ENCODE measurements at places on chromosomes 3 and 15. TPM values are rescaled to one million over a fixed set of nuclear protein-coding genes. Genes with fewer than 3 reads are reported as not detected.

GRCh38 chr3:169337500-169338078, 325.9 kb downstream of the MECOM start:
- DNase-seq: no peak

GRCh38 chr3:126551121-126551838, 7.5 kb downstream of the C3orf22 start:
- peak; percentile 13 for DNase-seq

DNA sequence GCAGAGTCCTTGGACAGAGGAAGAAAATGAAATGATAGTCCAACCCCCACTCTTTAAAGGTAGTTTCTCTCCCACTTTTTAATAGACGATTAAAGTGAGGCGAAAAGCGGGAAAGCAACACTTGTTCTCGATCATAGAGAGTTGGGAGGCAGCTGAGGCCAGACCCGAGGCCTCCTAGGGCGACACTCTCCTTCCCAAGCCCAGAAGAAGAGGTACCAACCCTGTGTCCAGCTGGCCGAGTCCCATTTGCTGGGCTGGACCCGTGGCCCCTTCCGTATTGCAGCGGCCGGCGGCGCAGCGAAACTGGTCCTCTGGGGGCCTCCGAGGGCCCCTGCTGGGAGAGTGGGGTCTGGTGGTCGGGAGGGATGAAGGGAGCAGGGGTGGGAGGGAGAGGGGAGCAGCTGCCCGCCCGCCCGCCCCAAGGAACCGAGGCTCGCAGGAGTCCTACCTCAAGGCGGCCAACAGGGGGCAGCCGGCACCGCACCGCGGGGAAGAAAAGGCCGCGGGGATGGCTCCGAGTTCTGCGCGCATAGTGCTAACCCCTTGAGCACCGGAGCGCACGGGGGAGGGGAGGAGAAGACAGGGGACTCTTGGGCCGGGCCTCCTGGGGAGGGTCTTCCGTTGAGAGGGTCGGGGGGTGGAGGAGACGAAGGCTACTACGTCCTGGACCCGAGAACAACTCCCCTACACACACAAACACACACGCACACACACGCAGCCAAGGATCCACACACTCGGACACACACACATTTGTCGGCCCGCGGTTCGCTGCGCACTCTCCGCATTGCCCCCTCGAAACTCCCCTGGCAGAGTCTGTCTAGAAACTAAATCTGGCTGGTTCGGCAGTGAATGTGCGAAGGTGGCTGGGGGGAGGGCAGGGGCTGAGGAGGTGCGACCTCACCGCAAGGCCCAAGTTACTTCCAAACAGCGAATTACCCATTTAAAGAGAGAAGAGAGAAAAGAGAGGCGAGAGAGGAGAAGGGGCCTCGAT, 2.0 kb downstream of the WNT5A start:
- DNase-seq: peak; percentile 53

GRCh38 chr15:33608714-33609113, 297.9 kb downstream of the RYR3 start:
- DNase-seq: no peak

DNA sequence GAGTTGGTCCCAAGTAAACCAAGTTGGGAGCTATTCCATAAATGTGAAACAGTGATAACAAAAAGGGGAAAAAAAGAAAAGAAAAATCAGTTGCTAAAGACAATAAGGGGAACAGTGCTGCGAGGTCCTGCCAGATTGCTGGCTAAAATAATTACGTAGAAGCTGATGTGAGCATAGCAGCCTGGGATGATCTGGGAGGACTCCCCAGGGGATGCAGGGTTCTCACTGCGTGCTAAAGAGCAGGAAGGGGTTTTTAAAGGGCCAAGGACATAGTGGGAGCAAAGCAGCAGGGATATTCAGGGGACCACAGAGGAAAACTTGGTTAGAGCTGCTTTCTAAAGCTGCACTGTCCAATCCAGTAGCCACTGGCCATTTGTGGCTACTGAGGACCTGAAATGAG, 133.0 kb upstream of the UMPS start:
- DNase-seq: no peak

HIGD2B gene
- total RNA-seq: not detected

SH3BP5 gene
- 12.6 TPM for total RNA-seq

GRCh38 chr3:129944709-129945108, 29.8 kb upstream of the TRH start:
- DNase-seq: no peak

ITGA11 gene
- 0.18 TPM for total RNA-seq

GRCh38 chr15:99716540-99717095, 16.6 kb downstream of the LYSMD4 start:
- DNase-seq: no peak

CHRM5 gene
- total RNA-seq: not detected

- DNase-seq: no peak
Observed at GRCh38 chr3:181278468-181279238, 289.1 kb upstream of the DNAJC19 start.

GRCh38 chr3:12177126-12177525, 18.4 kb upstream of the TIMP4 start:
- no peak for DNase-seq

STRA6 gene
- not detected for total RNA-seq

DNA sequence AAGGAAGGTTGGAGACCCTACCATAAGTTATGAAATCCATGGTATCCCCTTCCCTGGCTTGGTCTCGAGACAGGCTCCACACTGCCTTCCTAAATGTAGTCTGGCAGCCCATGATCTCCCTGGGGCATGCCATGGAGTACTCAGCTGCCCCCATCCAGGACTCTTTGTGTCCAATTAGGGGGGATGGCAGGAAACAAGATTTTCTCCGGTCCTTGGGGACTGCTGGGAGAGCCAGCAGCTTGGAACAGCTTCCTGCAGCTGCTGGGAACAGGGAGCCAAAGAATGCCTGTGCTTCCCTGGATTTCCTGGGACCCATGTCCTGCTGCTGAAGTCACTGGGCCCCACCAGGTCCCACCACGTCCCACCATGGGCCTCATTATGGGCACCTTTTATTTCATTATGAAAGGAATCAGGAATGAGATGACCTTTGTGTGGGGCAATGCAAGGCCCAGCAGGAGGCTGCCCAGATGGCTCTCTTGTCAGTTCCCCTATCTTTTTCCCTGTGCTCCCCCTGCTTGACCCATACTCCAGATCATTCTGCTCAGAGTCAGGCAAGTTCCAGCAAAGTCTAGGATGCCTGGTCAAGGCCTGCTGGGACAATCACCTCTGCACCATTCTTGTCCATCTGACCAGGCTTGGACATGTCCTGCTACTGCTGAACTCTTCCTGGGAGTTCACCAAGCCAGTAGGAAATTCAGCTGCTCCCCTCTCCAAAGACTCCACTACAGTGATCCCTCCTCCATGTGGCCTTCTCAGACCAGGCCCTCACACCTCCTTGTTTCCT, 15.0 kb upstream of the DAG1 start:
- DNase-seq: no peak

DNA sequence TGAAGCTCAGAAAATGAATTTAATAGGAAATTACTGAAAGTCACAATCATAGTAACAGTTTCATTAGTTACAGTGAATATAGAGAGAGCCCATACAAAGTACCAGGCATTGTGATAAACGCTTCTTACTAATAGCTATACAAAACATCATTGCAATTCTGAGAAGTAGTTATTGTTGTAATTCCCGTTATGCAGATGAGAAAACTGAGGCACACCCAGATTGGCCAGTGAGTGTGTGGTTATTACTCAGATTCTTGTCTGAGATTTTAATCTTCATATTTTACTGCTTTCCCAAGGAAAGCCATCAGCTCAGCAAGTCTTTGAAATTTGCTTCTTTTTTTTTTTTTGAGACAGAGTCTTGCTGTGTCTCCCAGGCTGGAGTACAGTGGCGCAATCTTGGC, 14.3 kb downstream of the FLNB start:
- DNase-seq: no peak

DNA sequence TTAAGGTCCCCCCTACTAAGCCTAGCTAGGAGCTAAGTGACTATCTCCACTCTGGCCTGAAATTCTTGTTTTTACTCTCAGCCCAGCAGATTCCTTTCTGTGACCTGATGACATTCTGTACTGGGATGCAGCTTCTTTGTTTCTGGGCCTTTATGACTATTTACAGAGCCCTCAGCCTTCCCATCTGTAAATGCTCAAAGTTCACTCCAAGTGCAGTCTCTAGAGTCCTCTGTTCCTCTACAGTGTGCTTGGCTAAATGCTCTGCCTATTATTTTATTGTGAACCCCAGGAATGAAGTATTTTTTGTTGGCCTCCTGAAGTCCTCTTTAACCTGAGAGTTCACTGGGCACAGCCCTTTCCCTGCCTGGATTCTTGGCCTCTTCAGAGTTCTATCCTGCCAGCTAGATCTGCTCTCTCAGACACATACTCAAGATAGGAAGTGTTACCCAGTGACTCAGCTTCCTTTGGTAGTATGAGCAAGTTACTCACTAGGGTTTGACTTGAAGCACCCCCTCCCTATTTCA, 278.1 kb upstream of the P2RY1 start:
- DNase-seq: no peak

KCNMB2 gene
- not detected for total RNA-seq

DNA sequence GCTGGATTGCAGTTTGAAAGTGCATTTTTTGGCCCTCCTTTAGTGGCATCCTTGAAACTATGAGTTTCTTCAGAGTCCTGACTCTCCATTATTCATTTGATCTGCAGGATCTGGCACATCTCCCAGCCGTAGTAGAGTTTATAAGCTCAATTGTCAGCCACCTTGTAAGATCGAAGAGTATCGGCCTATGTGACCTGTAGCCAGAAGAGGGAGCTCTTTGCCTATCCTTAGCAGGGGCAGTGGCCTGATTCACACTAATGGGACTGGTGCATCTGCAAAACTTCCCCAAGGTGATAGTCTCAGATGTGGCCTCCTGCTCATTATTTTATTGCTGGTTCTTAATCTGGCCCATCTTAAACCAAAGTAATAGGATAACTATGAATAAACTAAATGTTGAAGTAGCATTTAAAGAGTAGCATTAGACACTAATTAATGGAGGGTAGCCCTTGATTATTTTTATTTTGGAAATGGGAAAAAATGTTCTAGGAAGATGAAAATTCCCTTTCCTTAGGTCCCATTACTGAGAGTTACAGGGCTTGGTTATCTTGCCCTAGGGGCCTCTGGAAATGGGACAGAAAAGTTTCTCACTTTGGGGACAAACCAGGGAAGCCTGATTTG, 21.2 kb downstream of the GCSAM start:
- peak; percentile 73 for DNase-seq

DNA sequence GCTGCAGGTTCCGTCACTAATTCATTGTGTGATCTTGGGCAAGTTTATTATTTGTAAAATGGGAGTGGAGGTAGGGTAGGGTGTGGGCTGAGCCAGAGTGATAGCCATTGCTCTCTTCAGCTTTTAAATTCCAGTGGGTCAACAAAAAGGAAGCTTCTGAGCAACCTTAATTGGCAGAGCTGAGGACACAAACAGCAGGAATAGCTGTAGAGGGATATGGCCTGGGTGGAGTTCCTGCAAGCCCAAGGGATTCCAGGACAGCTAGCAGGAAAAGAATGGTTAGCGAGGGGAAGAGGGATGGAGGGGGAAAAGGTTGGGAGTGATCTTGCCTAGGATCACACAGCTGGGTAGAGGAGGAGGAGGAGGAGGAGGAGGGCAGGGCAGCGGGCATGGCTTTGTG, 11.4 kb downstream of the CCK start:
- no peak for DNase-seq

DNA sequence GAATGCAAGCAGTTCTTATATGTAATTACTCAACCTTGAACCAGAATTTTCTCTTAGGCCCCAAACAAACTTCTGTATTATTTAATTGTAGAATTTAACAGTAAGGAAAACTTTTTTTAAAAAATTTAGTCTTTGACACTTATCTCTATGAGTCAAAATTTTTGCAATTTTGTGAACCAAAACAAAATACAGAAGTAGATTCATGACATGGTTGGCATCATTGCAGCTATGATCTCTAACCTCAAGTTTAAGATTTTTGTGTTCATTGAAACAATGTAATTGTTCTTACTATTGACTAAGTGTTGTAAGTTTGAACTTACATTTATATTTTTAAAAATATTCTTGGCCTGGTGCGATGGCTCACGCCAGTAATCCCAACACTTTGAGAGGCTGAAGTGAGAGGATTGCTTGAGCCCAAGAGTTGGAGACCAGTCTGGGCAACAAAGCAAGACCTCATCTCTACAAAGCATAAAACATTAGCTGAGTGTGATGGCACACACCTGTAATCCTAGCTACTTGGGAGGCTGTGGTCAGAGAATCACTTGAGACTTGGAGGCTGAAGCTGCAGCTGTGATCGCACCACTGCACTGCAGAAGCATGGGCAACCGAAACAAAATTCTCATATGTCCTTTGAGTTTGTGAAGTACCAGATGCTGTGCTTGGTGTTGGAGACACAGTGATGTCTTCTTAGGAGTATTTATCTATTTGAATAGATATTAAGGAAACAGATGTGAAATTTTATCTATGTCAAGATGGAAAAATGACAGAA, 39.7 kb downstream of the STT3B start:
- no peak for DNase-seq

CRABP1 gene
- total RNA-seq: not detected

RTP3 gene
- total RNA-seq: not detected

- peak; percentile 27 for DNase-seq
Observed at GRCh38 chr3:119352863-119353527, 58.8 kb downstream of the ARHGAP31 start.

DNA sequence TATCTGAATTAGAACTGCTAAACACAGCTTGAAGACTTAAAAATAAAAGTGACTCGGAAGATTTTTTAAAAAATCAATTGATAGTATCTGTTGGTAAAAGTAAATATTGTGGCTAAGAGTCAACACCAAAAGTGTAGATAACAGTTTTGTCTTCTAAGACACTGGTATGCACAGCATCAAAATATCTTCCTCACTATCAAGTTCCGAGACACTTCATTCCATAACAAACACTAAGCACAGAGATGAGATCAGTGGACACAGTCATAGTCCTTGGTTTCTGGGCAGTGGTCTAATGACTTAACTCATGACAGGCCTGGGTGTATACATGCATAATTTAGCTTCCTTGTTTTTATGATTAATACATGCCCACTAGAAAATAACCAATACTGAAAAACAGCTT, 63.2 kb downstream of the PXYLP1 start:
- no peak for DNase-seq

C3orf85 gene
- total RNA-seq: not detected

RYR3 gene
- total RNA-seq: not detected

TAGLN3 gene
- total RNA-seq: not detected

DNA sequence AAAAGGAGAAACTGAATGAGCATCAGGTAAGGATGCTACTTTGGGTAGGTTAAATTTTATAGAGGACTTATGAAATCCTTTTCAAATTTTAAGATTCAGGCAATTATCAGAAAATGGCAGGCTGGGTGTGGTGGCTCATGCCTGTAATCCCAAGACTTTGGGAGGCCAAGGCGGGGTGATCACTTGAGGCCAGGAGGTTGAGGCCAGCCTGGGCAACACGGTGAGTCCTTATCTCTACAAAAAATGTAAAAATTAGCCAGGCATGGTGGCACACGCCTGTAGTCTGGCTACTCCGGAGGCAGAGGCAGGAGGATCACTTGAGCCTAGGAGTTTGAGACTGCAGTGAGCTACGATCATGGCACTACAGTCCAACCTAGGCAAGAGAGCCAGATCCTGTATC, 23.1 kb downstream of the DCUN1D1 start:
- no peak for DNase-seq

Data from activated CD8-positive, alpha-beta T cell treated with anti-CD3 and anti-CD28 coated beads, Interleukin-2, amount 10 ng/mL, durations not matched to agents 7 days and 5 days (primary cell).